Hair follicle dermal papilla cell (primary cell): ENCODE measurements at places on chromosomes 5 and 9. TPM values are rescaled to one million over a fixed set of nuclear protein-coding genes. Genes with fewer than 3 reads are reported as not detected.

The SLC46A2 gene
- total RNA-seq, result not detected in 2 replicates

The ADAMTS2 gene
- total RNA-seq, result 21.1 and 29.5 TPM in 2 replicates

The HK3 gene
- total RNA-seq, result not detected in 2 replicates

The SHOC1 gene
- total RNA-seq, result under 0.01 TPM in 1 of 2 replicates, not detected in the other

The C5orf58 gene
- not detected in 2 replicates for total RNA-seq

The NUTM2F gene
- total RNA-seq, result not detected in 2 replicates

The HINT2 gene
- total RNA-seq, result 8.0 and 11.4 TPM in 2 replicates

The PITX1 gene
- total RNA-seq, result 0.81 and 1.6 TPM in 2 replicates

The CRB2 gene
- total RNA-seq, result under 0.01 and 0.16 TPM in 2 replicates

The FABP6 gene
- not detected in 2 replicates for total RNA-seq

The CBY3 gene
- not detected in 2 replicates for total RNA-seq

The FAM169A gene
- 4.7 and 5.3 TPM in 2 replicates for total RNA-seq

The UBTD2 gene
- 46.3 and 50.6 TPM in 2 replicates for total RNA-seq

The MRPS30 gene
- 63.1 and 70.7 TPM in 2 replicates for total RNA-seq

The ZNF883 gene
- 4.7 and 6.3 TPM in 2 replicates for total RNA-seq

The KCNV2 gene
- total RNA-seq, result not detected in 2 replicates

The NTNG2 gene
- total RNA-seq, result 3.5 and 4.1 TPM in 2 replicates

The SAXO1 gene
- total RNA-seq, result under 0.01 TPM in 2 replicates

The CCL21 gene
- not detected in 2 replicates for total RNA-seq

The GABRA6 gene
- not detected in 2 replicates for total RNA-seq

The NEUROG1 gene
- total RNA-seq, result not detected in 2 replicates

The INSYN2B gene
- 12.8 and 15.3 TPM in 2 replicates for total RNA-seq

The NKD2 gene
- total RNA-seq, result not detected in 2 replicates

The TLX3 gene
- total RNA-seq, result not detected in 2 replicates

The C5orf63 gene
- 2.3 and 3.2 TPM in 2 replicates for total RNA-seq

The HAVCR1 gene
- not detected in 2 replicates for total RNA-seq

The NRARP gene
- total RNA-seq, result not detected in 2 replicates

The WDR70 gene
- total RNA-seq, result 22.1 and 25.3 TPM in 2 replicates

The ANKRD18A gene
- total RNA-seq, result not detected in 2 replicates

The GHR gene
- total RNA-seq, result 2.9 and 5.2 TPM in 2 replicates

The PLAC8L1 gene
- not detected in 2 replicates for total RNA-seq

The IL17B gene
- total RNA-seq, result not detected in 2 replicates

The TNFSF8 gene
- total RNA-seq, result not detected in 2 replicates

The FAM153A gene
- total RNA-seq, result 0.24 TPM in 1 of 2 replicates, not detected in the other

The AIF1L gene
- 0.16 and 0.85 TPM in 2 replicates for total RNA-seq

The GRIN1 gene
- 0.12 TPM in 1 of 2 replicates, not detected in the other for total RNA-seq

The ESM1 gene
- 0.16 and 0.73 TPM in 2 replicates for total RNA-seq

The CDH9 gene
- total RNA-seq, result 0.12 TPM in 1 of 2 replicates, not detected in the other

The TMEM171 gene
- total RNA-seq, result 27.3 and 42.5 TPM in 2 replicates

The PRDM12 gene
- not detected in 2 replicates for total RNA-seq

The TMC1 gene
- 0.85 and 1.5 TPM in 2 replicates for total RNA-seq

The CCDC183 gene
- total RNA-seq, result 0.16 and 0.73 TPM in 2 replicates

The POLR3G gene
- 2.4 and 2.9 TPM in 2 replicates for total RNA-seq

The PCDHA7 gene
- 0.36 and 0.49 TPM in 2 replicates for total RNA-seq

The LCN15 gene
- total RNA-seq, result not detected in 2 replicates

The TAF11L10 gene
- not detected in 2 replicates for total RNA-seq
